ENCODE measurements at places on chromosomes 4 and X.

DNA sequence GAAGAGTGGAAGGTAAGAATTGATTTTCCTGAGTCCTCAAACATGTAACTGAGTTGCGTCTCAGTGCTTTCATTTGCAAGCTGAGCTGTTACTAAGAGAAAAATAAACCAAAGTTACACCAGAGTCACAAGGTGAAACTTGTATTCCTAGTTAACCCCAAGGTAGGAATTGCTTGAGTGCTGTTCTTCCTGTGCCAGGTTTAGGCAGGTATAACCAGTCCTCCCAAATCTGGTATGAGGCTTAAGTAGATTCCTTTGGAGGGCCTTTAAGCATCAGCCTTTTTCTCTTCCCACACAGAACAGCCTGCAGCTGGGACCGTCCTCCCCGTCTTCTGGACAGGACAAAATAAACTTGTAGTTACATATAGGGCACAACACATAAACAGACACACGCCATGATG lies 2.3 kb upstream of the BTC start:
- no peak for DNase-seq

- DNase-seq, result no peak
These were observed 30.9 kb downstream of the RAB33B start for GRCh38 chr4:139484783-139485311.

DNA sequence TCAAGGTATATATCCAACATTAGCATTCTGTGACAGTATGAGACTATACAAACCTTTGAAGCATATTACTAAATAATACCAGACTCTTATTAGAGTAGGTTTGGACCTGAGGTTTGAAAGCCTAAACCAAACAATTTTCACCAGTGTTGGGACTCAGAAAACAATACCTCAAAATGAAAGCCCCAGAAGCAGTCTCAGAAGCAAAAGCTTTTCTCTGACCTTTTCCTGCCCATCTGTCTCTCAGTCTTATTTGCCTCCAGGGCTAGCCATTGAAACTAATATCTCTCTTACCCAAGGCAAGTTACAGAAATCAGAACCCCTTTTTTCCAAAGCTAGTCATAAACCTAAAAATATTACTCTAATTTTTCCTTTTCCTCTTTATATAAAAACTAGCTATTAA lies 163.3 kb downstream of the PTCHD1 start:
- no peak for DNase-seq

DNA sequence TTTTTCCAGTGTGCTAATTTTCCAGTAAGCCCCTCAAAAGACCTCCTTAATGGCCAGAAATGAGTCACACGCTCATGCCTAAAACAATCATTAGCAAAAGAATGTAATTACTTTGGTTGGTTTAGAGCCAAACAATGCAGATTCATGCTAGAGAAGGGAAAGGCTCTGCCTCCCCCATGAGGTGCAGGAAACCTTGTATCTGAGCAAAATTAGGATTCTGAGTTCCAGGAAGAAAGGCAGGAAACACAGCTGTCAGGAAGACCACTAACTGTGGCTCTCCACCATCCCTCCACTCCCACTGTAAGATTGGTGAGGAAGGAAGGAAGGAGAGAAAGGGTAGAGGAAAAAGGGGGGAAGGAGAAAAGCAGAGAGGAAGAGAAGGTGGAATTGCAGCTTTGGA lies 104.9 kb upstream of the DHX15 start:
- DNase-seq, result no peak
